Stimulated activated CD4-positive, alpha-beta T cell treated with anti-CD3 and anti-CD28 coated beads, Interleukin-4, amount 100 ng/mL, for 24 hours (primary cell): ENCODE measurements at places on chromosomes 3 and 15.

GRCh38 chr3:172511783-172512762 is 11.2 kb downstream of the TNFSF10 start:
- peak; percentile 66 for DNase-seq

DNA sequence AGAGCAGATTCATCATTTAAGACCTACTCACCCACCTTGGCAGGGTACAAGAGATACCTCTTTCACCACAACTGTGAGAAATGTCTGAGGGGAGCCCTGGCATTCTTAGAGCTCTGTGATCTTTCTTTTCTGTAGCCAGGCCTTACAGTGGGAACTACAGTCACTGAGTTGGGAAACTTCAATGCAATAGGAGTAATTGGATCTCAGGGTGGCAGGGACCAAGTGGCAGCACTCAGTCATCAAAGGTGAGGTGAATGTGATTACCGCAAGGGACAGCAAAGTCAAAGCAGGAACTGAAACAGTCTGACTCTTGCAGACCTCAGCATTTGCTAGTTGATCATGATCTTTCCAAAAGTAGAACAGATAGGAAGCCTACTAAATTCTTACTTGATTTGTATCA is 7.2 kb upstream of the MCF2L2 start:
- DNase-seq = peak; percentile 34

DNA sequence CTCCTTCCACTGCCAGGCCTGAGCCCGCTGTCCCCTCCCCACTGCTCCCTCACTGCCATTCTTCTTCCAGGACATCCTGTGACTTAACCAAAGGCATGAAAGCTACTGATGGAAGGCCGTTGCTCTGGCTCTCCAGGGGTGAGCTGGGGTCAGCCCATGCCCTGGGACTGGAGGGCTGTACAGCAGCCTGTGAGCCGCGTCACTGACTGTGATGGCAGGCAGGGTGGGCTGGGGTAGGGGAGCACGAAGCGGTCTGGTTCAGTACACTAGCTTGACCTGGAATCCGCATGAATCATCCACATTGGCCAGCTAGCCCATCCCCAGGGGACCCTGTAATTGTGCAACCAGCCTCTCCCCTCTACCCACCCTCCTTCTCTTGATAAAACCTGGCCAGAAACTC is 30.8 kb downstream of the CORO2B start:
- DNase-seq = no peak

DNA sequence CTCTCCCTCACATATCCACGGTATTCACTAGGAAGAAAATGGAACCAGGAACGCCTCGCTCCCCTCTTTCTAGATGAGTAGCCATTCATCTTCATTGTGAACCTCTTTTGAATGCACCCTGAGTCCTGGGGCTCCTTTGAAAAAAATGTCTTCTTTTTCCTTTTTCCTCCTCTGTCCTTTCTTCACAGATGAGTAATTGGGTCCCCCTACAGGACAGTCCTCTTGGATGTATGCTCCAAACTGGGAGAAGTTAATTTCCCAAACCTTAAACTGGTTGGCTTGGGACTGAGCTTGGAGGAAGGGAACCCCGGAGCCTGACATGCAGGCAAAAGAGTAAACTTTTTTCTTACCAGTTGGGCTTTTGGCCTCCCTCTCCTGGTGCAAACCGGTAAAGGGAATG is 108.8 kb downstream of the DPH6 start:
- DNase-seq = no peak

GRCh38 chr3:189508784-189509501 is 122.2 kb upstream of the TP63 start:
- DNase-seq = no peak

DNA sequence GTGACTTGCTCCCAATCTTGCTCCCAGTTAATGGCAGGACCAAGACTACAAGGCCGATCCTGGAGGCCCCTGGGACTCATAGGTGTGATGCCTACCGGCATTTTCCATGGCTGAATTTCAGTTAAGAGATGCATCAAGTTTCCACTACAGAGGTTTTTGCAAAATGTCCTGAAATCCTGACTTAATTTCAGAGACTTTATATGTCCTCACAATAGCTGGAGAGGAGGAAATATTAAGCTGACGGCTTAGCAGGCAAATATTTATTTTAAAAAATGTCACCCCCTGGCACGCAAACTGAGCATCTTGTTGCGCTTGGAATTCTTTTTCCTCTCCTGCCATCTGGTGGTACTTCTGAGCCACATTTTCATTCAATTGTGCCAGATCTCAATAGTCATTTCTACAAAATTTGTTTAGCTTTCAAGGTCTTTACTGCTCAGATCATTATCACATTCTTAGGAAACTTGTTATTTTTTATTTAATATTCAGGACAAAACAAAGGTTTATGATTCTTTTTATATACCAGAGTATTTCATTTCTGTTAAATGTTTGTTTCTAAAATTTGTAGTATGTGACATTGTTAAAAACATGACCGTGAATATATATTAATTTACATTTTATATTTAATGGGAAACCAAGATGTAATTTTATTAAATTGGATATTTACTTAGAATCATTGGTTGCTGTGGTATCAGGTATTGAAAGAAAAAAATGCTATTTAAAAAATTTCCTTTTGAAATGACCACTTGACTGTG is 189.2 kb upstream of the THRB start:
- no peak for DNase-seq

DNA sequence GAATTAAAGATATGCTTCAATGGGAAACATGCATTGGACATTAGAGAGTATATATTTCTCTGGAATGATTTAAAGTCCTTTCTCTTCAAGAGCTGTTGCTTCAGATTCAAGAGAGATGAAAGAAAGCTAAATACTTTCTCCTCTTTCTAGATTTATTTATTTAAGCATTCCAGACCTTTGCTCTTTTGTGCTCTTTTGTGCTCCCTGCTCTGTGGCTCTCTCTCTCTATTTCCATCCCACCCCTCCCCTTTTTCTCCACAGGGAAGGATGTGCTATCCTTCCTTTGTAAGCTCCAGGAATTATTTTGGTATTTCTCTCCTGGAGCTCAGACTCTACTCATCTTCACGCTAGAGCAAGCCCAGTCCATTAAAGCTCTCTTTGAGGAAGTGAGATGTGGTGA is 871.9 kb upstream of the GBE1 start:
- DNase-seq = no peak

- no peak for DNase-seq
Observed at GRCh38 chr3:52798978-52799476, 4.4 kb downstream of the ITIH3 start.

DNA sequence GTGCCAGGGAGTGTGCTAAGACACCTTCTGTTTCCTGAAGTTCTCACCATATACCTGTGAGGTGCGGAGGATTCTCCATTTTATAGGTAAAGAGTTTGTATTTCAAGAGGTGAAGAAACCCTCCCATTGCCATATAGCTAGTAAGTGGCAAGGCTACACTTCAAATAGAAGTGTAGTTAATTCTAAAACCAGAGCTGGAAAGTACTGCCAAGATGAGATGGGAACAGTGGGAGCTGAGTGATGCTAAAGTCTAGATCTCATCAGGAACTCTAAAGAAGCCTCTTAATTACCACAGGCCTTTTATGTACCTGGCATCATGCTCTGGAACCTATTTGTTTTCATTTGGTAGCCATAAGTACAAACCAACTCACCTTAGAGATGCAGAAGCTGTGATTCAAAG is 98.6 kb upstream of the NUDT16 start:
- DNase-seq = no peak

DNA sequence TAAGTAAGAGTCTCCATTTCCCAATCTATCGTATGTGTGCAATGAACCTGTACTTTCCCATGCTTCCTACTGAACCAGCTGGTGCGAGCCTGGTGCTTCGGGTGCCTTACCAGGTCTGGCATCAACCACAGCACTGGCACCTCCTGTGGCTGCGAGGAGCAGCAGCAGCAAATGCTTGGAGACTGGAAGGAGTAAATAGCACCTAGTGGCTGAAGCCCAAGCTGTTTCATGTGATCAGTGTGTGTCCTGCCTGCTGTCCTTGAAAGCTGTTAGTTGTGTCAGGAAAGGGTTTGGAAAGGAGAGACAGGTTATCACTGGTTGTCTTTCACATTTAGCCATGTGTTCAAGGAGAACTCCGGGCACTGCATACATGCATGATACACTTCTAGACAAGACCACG is 31.8 kb downstream of the PCOLCE2 start:
- DNase-seq = no peak

DNA sequence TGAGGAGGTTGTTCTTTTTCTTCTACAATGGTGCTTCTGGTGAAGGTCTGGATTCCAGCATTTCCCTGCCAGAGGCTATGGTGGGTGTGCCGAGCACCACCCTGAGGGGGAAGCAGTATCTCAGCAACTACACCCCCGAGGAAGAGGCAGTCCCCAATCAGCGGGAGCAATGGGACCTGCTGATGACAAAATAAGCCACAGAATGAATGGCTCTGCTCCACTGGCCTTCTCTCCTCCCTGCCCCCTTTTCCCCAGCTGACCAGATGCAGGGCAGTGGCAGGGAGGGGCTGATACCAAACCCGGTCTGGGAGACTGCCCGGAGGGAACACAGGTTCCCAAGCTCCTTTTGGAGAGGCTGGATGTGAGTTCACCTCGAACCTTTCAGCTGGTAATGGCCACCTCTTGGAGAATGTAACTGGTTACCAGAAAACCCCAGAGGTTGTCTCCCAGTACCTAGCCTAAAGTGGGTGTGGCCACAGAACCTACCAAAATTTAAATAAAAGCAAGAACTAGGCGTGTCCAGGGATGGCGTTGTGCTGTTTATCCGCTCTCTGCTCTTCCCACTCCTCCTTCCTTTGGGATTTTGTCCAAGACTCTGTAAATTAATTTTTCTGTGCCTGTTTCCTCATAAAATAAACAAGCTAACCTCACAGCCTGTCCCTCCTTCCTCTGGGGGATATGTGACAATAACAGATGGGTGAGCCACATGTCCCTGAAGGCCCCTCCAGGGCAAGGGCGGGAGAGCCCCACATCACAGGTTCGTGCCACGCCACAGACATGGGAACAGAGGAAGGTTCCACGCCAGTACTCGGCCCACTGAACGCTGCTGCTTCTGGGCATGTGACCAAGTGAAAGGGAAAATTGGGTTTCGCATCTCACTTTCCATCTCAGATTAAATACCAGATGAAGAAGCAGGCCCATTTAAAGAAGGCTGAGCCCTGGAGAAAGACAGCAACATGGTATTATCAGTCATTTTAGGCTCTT is 35.1 kb upstream of the SPTBN5 start:
- DNase-seq = peak; percentile 19

DNA sequence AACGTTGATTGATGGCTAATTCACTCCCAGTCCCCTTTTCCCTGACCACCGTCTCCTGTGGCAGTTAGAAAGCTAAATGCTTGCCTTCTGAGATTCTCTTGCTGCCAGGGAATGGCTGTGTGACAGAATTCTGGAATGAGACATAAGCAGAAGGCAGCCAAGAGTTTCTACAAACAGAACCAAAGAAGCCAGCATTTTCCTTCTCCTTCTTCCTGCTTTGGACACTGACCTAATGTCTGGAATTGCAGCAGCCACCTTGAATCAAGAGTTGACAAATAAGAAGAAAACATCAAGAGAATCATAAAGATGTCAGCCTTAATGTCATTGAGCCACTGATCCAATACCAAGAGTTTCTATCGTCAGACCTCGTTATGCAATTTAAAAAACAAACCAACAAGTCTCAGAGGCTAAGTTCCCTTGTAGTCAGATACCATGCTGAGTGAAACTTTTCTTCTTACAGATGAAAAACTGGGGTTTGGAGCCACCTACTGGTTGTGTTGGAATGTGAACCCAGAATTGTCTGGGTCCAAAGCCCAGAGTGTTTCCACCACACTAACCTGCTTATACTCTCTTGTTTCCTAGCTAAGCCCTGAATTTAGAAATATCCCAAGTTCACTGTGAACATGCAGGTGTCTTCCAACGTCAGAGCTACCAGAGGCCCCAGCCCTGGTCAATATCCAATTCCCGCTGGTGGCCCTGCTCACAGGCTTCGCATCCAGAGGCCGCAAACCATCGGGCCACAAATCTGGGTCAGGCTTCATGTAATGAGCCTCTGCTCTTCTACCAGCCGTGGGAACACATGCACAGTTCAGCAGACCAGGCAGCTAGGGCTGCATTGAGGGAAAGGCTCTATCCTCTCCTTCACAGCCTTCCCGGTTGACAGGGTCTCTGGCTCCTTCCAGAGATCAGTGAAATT is 42.5 kb downstream of the MCF2L2 start:
- DNase-seq = peak; percentile 72

GRCh38 chr3:58584690-58585004 is 7.5 kb upstream of the FAM107A start:
- no peak for DNase-seq

GRCh38 chr3:32880225-32880624 is 62.4 kb downstream of the TRIM71 start:
- no peak for DNase-seq

DNA sequence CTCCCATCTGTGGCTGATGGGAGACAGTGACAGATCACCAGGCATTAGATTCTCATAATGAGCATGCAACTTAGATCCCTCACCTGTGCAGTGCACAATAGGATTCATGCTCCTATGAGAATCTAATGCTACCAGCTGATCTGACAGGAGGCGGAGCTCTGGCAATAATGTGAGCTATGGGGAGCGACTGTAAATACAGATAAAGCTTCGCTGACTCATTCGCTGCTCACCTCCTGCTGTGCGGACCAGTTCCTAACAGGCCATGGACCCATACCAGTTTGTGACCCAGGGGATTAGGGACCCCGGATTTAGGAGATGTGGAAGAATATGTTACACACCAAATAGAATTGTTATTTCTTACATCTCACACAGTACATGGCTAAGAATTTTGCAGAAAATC is 6.7 kb downstream of the ARGFX start:
- DNase-seq = no peak

DNA sequence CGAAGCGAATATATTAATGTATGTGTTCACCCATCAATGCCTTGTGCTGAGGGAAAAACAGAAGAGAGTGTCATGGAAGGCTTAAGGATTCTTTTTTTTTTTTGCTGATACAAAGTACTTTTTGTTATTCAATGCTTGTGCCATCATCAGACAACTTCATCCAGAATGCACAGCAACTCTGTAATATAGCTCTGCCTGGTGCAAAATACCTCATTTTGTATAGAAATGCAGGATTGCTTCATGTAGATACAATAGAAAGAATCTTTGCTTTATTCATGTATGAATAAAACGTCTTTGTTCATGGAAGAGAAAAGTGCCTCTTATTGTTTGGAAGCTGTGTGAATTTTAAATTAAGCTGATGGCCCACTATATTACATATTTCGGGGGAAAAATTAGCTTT is 62.9 kb downstream of the SH3GL3 start:
- DNase-seq = no peak

DNA sequence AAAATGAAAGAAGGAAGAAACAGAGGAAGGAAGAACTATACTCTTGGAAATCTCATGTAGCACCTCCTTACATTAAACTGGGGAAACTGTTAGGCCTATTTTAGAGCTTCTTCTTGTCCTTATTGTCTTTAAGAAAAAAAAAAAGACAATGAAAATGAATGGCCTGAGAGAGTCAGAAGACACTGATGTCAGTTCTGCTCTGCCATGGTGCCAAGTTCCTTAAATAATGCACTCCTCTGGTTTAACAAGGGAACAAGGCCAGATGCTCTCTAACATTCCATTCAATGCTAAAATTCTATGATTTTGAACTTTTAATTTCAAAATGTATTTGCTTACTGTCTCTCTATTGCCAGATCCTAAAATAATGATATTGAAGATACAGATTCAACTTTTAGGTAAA is 4.4 kb upstream of the MBNL1 start:
- DNase-seq = no peak

GRCh38 chr3:183911763-183912506 is 27.3 kb upstream of the PARL start:
- DNase-seq = no peak

GRCh38 chr3:47421741-47422649 is 41.2 kb downstream of the PTPN23 start:
- no peak for DNase-seq

- peak; percentile 68 for DNase-seq
Observed at GRCh38 chr3:13012221-13012691, 61.0 kb downstream of the IQSEC1 start.
